DMS79 (cell line): ENCODE measurements at places on chromosomes 5 and 9.

DNA sequence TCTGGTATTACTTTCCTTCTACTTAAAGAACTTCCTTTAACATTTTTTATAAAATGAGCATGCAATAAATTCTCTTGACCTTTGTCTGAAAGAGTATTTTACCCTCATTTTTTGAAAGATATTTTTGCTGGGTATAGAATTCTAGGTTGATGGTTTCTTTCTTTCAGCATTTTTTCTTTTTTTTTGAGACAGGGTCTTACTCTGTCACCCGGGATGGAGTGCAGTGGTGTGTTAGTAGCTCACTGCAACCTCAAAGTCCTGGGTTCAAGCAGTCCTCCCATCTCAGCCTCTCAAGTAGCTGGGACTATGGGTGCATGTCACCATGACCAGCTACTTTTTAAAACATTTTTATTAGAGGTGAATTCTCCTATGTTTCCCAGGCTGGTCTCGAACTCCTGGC, 10.7 kb upstream of the TSC1 start:
- no peak for DNase-seq

DNA sequence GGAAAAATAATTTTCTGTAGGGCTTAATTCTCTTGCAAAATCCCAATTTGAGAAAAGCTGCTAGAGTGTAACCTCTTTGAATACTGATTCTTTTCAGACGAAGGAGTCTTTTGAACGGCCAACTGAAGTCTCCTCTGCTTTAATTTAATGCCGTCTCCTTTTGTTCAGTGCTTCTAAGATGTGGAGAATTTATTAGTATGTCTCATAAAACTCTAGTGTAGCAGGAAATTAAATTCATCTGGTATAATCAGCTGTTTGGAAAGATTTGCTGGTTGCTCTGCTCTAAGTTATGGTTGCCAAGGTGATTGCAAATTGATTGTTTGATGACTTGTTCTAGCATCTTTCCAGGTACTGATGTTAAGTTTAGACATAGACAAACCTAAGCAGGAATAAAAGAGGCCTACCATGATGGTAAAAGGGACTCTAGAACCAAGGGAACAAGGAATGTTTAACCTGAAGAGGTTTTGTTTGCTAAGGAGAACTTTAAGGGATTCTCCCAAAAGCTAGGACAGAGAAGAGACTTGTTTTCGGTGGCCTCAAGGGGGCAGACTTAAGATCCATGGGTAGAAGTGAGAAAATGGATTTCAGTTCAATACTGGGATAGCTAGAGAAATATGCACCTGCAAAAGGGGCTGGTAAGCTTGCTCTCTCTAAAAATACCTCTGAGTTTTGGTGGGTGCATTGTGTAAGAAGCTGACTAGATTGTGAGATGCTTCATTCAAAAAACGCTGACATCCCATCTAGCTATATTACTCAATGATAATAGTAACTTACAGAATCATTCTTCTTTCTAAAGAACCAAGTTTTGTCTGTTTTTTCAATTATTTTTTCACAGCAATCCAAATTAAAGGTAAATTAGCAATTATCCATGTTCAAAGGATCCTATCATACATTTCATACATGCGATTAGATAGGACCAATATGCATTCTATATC, 5.7 kb upstream of the ADRB2 start:
- no peak for DNase-seq

GRCh38 chr5:2536632-2537377, 214.7 kb downstream of the IRX2 start:
- no peak for DNase-seq

DNA sequence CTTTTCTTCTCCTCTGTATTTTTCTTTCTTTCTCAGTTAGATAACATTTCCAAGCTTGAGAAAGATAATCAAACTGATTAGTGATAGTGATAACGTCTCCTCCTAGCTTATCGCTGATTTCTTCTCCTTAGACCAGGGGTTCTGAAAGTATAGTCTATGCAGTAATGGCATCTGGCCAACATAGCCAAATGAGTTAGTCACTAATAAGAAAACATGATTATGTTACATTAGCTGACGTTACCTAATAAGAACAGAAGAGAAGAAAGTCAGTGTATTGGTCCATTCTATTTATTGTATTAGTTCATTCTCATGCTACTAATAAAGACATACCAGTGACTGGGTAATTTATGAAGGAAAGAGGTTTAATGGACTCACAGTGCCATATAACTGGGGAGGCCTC, 111.2 kb downstream of the STRBP start:
- DNase-seq: no peak

DNA sequence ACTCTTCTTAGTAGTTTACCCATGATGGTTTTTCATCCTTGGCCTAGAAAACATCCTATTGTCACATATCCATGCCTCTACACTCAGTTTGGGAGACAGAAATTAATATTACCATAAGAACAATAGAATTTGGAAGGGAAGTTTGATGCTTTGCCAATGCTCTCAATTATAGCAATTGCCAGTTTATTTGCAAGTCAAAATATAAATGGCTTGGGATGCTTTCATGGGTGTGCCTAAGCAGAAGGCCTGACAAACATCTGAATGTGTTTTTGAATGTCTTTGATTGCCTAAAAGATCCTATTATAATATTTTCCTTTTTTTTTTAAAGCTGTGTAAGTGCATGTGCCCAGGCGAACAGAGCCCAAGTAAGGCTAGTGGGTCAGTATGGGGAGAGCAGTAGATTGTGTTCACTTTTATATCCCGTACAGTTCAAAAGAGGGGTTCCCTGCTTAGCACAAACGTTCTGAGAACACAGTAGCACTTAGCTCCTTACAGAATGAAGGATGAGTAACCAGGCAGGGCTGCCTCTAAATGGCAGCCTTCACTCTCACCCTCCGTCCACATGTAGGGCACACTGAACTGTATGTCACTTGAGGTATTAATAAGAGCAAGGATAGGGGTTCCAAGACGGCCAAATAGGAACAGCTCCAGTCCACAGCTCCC, 56.0 kb upstream of the AGXT2 start:
- DNase-seq: no peak

DNA sequence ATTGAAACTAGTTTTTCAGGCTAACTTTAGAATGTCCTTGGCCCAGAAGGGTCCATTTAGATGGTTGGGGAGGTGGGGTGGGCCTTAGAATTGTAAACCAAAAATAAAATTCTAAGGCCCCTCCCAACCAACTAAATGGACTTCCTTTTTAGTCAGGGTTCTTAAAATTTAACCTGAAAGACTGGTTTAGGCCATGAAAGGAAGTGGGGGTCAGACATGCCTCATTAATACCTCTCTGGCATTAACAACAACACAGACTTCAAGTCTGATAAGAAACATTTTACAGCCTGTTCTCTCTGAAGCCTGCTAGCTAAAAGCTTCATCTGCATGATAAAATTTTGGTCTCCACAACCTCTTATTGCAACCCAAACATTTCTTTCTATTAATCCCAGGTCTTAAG, 65.5 kb upstream of the TNC start:
- DNase-seq: no peak

DNA sequence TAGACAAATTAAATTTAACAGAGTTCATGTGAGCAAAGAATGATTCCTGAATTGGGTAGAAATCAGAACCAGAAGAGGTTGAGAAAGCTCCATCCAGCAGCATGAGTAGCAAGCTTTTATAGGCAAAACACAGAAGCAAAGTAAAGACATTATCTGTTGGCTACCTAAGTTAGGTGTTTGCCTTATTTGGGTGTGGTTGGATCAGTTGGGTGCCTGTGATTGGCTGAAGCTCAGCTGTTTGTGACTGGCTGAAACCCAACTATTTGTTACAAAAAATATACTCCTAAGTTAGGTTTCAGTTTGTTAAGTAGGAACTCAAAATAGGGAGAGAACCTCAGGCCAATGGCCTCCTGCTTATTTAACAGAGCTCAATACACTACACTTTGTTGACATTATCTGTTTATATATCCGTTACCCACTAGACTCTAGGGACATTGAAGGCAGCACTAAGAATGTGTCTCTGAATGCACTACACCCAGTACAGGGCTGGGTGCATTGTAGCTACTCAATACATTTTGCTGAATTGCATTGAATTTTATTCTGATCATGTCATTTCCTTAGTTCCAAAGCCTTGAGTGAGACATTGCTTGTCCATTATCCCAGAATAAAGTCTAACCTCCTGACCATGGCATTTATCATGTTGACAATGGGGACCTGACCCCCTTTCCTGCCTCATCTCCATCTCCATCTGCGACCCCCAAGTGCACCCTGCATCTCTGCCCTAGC, 98.7 kb downstream of the CCDC192 start:
- no peak for DNase-seq
